ENCODE measurements at places on chromosomes 7 and 10. TPM values are rescaled to one million over a fixed set of nuclear protein-coding genes. Genes with fewer than 3 reads are reported as not detected.
A peak's percentile ranks its signal among the peaks of the same experiment; 100 is the strongest.

- H3K36me3 ChIP-seq, result no peaks in the 10 kb centered on the region
- H3K27me3 ChIP-seq, result no peaks in the 10 kb centered on the region
- H3K4me3 ChIP-seq, result no peak overlapping the region
- no peaks in the 10 kb centered on the region for H3K4me1 ChIP-seq
- H3K27ac ChIP-seq, result no peak overlapping the region
- no peak for DNase-seq
Measured at GRCh38 chr7:87234949-87235348, 15.4 kb upstream of the TMEM243 start.

- H3K36me3 ChIP-seq, result no peaks in the 10 kb centered on the region
- peak; percentile 75 for DNase-seq
- peak within 1 kb of the TSS; percentile 94 for H3K4me3 ChIP-seq
- H3K27me3 ChIP-seq, result no peaks in the 10 kb centered on the region
- H3K4me1 ChIP-seq, result peaks cover 38% of the 10 kb centered on the region
- peak within 1 kb of the TSS; percentile 94 for H3K27ac ChIP-seq
Measured at GRCh38 chr10:102644066-102644645, at the start of gene TRIM8. TSS of gene TRIM8 (plus strand) at chr10:102644479. CDS start at chr10:102644618, 139 bp downstream.

DNA sequence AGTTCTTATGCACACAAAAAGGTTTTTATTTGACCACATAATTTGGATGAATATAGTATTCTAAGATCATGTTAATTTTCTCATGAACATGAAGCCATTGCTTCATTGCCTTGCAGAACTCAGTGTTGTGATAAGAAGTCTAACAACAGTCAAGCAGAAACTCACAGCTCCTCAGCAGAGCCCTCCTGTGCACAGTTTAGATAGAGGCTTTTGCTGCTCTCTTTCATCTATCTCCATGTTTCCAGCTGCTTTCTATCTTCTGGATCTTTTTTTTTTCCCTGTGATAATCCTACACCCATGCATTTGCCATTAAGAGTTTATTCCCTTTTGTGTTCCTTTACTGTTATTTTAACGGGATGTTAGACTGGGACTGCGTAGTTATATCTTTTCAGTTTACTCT is 557.7 kb upstream of the LRRTM3 start:
- no peak overlapping the region for H3K27ac ChIP-seq
- no peaks in the 10 kb centered on the region for H3K27me3 ChIP-seq
- no peak overlapping the region for H3K4me3 ChIP-seq

- H3K4me1 ChIP-seq, result no peaks in the 10 kb centered on the region
- H3K27ac ChIP-seq, result no peak overlapping the region
- H3K36me3 ChIP-seq, result no peaks in the 10 kb centered on the region
- no peak for DNase-seq
- no peak overlapping the region for H3K4me3 ChIP-seq
- H3K27me3 ChIP-seq, result no peaks in the 10 kb centered on the region
Measured at GRCh38 chr10:75191821-75192568, 18.6 kb upstream of the VDAC2 start.

Gene SORCS1
- total RNA-seq, result 15.2 TPM

Data from neural progenitor cell (in vitro differentiated cells).